Urinary bladder (tissue), 4 donors: ENCODE measurements at places on chromosomes 5 and 9. TPM values are rescaled to one million over a fixed set of nuclear protein-coding genes. Genes with fewer than 3 reads are reported as not detected.

GRCh38 chr5:54470128-54470527 is 14.6 kb downstream of the HSPB3 start:
- no peak for DNase-seq

DNA sequence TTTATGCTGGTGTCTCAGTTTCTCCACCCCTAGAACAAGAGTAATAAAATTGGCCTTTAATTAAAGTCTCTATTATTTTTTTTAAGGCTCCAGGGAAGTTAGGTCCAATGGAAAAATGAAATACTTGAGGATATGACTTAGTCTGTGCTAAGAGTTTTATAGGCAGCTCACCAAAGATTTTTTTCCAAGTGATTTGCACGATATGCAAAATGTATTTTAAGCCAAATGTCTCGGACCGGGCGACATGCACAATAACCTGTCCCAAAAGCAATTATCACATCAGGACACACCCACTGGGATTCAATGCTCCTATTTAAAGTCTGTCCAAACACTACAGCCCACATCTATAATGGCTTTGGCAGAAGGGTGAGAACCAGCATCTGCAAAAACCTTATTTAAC is 136.1 kb upstream of the ANKH start:
- no peak for DNase-seq

MELK gene
- 18.9 TPM for total RNA-seq

PCDHGA1 gene
- total RNA-seq, result 1.2 TPM

- DNase-seq, result no peak
Measured at GRCh38 chr5:173704615-173705511, 88.4 kb upstream of the BOD1 start.

PCDHB4 gene
- 3.8 TPM for total RNA-seq

DNA sequence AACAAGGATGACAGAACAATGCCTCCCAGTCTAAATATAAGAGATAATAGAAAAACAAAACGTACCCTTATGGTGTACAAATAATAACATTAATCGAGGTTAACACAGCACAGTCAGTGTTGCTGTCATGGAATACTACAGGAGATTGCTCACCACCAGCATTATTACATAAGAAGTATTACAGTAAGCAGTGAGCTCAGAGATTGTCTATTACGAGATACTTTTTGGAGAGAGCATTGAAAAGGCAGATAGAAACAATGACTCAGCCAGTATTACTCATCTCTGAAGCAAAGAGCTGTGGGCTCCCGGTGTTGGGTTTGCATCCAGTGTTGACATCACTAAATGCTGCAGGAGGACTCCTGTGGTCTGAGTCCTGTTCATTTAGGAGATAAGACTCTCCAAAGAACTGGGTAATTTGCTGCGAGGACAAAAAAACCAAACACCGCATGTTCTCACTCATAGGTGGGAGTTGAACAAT is 191.9 kb upstream of the SEMA6A start:
- no peak for DNase-seq

DNA sequence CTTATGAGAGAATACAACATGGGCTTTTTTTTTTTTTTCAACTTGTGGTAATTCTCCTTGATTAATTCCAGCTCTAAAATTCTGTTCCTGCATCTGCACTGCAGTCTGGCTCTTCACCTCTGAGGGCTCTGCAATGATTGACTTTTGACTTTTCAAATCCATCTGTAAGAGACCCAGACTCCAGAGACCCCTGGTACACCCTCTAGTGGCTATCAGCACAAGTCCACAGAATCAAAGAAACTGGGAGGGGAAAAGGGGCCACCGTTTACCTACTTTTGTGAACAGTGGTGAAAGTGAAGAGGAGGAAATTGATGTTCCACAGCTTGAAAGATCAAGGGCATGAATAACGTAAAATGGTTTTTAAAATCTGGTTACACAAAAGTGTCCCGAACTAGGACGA is 151.6 kb downstream of the SLIT3 start:
- DNase-seq, result no peak

FBP2 gene
- total RNA-seq, result 2.2 TPM

- DNase-seq, result no peak
Measured at GRCh38 chr5:20420991-20421595, 433.1 kb upstream of the CDH18 start.

HTR1A gene
- not detected for total RNA-seq

GRCh38 chr9:86723346-86723745 is 224.0 kb downstream of the GAS1 start:
- no peak for DNase-seq

GRCh38 chr9:2271426-2271825 is 256.3 kb downstream of the SMARCA2 start:
- no peak for DNase-seq

GRCh38 chr9:130990978-130991777 is 17.8 kb upstream of the LAMC3 start:
- no peak for DNase-seq

DNA sequence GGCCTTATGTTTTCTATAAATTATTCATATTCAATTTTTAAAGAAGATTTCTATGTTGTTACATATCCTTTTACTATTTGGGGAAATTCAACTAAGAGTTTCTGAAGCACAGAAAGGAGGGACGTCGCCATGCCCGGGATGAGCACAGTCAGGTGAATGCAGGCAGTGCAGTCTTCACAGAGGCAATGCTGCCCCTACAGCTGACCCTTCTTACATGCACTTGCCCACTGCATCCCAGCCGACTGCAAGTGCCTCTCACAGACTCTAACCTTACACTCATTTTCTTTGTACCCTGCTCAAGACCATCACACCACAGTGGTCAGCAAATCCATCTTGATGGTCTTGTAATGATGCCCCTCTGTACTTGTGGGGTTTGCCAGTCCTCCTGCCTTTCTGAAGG is 73.8 kb downstream of the SHC3 start:
- DNase-seq, result no peak

DNA sequence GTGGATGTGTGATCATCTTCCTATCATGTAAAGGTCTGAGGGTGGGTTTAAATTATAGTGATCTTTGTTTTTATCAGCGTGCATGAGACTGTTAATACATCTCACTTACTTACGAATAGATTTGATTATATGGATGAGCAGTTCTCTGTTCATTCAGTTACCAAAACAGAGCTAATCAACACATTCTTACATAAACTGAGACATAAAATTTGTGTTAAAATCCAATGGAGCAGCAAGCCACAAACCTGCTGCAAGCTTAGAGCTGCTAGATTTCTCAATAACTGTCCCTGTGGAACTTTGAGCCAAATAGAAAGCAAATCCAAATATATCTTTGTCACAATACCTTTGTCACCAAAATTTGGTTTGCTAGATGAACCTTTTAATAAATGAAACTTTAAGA is 50.1 kb downstream of the NUDT12 start:
- no peak for DNase-seq

GRCh38 chr5:145484158-145484557 is 351.0 kb downstream of the PRELID2 start:
- no peak for DNase-seq

DNA sequence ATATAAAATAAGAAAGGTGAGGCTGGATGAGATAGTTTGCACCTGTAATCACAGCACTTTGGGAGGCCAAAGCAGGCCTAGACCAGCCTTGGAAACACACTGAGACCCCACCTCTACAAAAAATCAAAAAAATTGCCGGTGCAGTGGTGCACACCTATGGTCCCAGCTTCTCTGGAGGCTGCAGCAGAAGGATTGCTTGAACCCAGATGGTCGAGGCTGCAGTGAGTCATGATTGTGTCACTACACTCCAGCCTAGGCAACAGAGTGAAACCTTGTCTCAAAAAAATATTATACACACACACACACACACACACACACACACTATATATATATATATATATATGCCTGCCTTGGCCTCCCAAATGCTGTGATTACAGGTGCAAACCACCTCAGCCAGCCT is 1.3 kb downstream of the SLC35D2 start:
- DNase-seq, result no peak
